Stimulated activated CD4-positive, alpha-beta T cell treated with anti-CD3 and anti-CD28 coated beads, Interleukin-2, amount 100 ng/mL, for 24 hours (primary cell): ENCODE measurements at places on chromosomes 1 and 21.

GRCh38 chr21:31730712-31731055 lies 1.2 kb downstream of the SCAF4 start:
- peak; percentile 19 for DNase-seq

- DNase-seq, result no peak
These were observed 81.2 kb downstream of the SMYD3 start for GRCh38 chr1:246425895-246426294.

GRCh38 chr1:39165488-39165887 lies 39.0 kb upstream of the MACF1 start:
- no peak for DNase-seq

DNA sequence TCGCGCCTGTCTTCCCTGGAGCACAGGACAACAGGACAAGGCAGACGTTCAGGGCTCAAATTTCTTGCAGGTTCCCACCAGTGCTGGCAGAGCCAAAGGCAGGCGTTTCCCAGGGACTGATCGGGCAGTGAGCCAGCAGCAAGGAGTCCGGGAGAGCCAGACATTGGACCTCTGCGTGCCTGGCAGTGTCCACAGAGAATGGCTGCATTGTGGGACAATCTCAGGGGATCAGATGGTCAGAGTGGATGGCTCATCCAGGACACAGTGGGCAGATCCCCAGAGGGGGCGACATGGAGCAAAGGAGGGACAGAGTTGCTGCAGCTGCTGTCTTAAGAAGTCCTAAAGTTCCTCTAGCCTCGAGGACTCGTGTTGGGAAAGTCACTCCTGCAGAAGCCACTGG lies 4.6 kb downstream of the TMEM63A start:
- DNase-seq, result no peak

GRCh38 chr21:46662765-46663500 lies 27.5 kb downstream of the PRMT2 start:
- no peak for DNase-seq

DNA sequence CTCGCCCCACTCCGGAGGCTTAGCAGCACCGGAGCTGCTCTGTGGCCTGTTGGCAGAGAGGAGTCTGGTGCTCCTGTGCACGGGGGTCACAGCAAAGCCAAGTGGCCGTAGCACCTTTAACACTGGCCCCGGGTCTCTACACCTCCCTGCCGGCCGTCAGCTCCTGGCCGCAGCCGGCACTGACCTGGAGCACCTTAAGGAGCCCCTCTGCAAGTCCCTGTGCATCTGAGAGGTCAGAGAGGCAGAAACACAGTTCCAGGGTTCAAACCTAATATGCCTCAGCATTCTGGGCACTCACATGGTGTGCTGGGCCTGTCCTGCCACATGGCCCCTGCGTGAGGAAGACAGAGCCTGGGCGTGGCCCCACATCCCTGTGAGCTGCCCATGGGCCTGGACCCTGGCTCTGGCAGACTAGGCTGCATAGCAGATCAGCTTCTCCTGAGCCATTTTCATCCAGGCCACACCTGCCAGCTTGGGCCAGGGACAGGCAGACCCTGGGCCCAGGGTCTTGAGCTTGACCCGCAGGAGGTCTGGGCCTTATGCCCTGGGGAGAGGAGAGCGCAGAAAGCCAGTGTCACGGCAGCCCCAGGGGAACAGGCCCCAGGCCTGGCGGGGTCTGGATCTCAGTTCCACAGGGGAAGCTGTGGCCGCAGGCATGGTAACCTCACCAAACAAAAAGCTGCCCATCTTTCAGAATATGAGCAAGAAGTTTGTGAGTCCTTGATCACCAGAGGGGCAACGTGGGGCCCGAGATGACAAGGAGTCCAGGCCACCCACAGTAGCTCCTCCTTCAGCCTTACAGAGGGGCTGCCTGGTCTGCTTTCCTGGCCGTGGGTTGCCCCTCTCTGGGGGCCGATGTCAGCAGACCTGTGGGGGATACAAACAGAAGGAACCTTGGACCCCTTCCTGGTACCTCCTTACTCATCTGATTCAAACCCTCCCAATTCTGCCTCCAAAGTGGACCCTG lies 146.0 kb upstream of the COL6A1 start:
- no peak for DNase-seq

GRCh38 chr1:3599286-3599811 lies 12.0 kb downstream of the MEGF6 start:
- DNase-seq, result no peak

DNA sequence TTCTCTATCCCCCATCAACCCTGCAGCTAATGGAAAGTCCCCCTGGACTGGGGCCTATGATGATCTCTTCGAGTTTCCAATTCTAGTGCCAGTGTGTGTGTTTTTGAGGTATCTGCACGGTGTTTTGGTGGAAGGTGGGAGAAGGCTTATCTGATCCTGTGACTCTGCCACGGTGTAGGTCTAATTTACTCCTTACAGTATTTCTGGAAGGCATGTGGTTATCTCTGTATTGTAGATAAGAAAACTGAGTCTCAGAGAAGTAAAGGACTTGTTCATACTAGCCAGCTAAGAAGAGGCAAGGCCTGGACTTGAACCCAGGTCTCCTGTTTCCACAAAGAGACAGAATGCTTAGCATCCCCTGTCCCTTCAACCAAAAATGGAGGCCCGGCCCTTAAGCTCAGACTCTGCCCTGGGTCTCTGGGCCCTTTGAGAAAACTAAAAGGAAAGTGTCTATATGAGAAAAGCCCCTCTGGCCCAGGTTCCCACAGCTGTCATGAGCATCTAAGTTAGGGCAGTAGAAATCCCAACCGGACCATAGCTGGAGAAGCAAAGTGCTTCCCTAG lies 20.3 kb downstream of the RIMS3 start:
- DNase-seq, result no peak

DNA sequence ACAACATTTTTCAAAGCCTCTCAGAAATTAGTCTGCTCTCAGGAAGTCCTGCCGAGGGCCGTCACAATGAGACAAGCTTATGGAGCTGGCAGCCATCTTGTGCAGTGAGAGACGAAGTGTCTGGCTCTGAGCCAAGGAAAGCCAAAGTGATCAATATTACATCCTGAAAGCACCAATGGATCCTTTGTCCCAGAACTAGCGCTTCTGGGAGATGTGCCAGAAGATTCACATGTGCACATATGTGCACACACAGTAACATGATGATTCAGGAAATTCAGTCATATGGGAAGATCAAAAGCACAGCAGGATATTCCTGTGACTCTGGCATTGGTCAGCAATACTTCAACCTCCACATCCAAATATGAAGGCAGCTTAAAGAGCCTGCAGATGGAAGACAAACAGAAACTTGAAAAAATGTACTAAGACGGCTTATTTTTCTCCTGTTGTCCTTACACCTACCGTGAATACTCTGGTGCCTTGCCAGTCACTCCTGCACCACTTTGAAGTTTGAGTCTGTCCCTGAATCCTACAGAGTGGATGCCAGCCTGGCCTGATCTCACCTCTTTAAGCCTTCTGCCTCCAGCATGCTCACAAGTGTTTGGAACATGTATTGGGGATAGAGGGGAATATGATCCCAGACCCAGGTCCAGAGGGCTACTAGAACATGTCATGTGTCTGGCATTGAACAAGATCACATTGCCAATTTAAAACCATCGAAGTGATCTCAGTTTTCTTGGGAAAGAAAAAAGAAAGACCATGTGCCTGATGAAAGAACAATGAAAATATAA lies 44.5 kb upstream of the PRRX1 start:
- no peak for DNase-seq

GRCh38 chr1:209431813-209432442 lies 151.6 kb upstream of the CAMK1G start:
- no peak for DNase-seq

DNA sequence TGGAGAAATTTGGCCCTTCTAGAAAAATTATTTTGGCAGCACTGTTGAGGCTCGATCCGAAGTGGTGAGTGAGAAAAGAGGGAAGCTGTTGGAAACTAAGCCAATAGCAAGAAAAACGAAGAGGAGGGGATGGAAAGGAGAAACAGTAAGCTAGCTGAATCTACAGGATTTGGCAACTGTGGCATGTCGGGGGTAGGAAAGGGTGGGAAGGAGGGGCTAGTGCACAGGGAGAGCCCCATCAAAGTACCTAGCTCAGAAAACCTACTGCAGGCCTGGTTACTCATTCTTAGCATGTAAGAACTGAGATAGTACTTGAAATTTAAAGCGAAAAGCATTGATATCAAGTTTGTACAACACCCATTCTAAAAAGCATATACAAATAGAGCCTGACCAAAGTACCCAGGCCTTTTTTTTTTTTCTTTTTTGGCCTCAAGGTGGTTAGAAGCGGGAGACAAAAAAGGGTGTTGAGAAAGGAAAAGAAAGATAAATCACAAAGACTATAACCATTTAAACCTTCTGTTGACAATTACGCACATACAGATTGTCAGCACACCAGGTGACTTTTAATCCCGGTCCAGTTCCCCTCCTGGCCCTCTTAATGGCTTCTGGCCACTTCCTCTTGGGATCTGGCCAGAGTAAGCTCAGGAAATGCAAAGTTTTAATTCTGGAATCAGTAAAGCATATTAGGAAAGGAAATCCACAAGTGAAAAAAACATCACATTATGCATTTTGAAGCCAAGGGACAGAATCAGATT lies 50.4 kb downstream of the SLC16A1 start:
- DNase-seq, result no peak
